ENCODE measurements at places on chromosomes 5 and 9.

- peak; percentile 73 for DNase-seq
These were observed 379.7 kb downstream of the PSAT1 start for GRCh38 chr9:78676623-78677022.

DNA sequence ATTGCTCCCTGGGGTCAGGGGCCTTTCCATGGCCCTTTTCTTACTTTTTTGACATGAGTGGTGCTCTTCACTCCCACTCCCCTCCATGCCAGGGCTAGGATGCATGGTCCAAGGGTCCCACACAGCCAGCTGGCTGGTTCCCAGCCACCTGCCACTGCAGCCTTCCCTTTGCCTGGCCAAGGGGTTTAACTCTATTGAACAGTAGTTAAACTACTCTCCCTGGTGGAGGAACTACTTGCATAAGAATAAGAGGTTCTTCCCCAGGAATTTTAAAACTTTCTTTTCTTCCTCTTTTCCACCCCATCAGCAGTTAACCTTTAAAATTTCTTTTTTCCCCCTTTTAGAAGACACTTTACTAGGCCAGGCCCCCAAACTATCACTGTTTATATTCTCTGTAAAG, 1532.8 kb upstream of the ACO1 start:
- DNase-seq = no peak

GRCh38 chr5:33423018-33423630, 17.6 kb upstream of the TARS1 start:
- DNase-seq = no peak

DNA sequence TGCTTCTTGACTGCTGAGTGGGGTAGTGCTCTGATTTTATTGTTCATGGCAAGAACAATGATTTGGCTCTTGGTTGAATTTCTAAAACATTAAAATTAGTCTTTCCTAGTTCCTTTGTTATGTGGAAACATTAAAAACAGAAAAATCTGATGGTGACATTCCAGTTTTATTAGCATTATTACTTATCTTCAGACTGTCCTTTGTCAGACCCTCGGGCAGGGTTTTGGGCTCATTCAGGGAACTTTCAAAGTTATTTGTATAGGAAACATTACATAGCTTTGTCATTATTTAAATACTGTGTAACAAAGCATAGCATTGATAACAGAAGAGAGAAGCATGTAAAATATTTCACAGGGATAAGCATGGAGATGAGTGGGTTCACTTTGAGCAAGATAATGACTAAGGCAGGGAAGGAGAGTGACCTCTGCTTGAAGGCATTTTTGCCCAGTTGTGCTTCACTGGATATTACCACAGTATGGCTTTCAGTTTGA, 119.9 kb downstream of the KDM4C start:
- DNase-seq = peak; percentile 21

GRCh38 chr5:153520952-153521351, 30.5 kb downstream of the GRIA1 start:
- DNase-seq = no peak

DNA sequence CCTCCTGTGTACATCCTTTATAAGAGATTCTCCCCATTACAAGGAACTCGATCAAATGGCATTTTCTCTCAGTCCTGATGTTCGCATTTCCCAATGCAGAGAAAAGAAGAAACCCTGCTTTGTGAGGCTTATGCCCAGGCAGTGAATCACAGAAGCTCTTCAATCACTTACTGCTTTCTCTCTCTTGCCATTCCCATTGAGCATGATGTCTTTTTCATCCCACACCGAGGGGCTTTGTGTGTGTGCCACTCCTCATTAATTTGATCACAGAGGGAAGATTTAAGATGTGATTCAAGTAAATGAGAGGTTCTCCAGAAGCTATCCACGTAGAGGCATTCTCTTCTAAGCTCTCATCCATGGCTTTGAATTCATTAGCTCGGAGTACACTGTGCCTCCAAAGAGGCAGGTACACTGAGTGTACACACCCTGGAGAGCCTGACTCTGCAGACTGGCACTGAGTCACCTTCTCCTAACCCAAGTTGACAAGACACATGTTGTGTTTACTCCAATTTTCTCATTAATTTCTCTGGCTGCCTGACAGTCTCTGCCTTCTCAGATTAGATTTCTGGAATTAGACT, 45.4 kb downstream of the MFAP3 start:
- DNase-seq = no peak

DNA sequence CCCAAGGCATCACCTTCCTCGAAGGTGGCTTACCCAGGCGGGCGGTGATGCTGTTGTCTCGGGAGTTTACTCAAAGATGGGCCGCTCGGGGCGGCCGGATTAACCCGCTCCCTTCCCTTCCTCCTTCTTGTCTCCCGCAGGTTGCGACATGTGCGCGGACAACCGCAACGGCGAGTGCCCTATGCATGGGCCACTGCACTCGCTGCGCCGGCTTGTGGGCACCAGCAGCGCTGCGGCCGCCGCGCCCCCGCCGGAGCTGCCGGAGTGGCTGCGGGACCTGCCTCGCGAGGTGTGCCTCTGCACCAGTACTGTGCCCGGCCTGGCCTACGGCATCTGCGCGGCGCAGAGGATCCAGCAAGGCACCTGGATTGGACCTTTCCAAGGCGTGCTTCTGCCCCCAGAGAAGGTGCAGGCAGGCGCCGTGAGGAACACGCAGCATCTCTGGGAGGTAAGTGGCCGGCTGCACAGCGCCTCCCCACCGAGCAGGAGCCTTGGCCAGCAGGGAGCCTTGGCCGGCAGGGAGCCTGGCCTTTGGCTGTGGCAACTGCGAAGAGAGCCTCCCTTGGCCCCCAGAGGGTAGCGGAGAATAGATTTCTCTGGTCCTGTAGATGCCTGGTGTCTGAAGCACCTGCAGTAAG, 10.6 kb downstream of the PRDM6 start:
- DNase-seq = no peak

DNA sequence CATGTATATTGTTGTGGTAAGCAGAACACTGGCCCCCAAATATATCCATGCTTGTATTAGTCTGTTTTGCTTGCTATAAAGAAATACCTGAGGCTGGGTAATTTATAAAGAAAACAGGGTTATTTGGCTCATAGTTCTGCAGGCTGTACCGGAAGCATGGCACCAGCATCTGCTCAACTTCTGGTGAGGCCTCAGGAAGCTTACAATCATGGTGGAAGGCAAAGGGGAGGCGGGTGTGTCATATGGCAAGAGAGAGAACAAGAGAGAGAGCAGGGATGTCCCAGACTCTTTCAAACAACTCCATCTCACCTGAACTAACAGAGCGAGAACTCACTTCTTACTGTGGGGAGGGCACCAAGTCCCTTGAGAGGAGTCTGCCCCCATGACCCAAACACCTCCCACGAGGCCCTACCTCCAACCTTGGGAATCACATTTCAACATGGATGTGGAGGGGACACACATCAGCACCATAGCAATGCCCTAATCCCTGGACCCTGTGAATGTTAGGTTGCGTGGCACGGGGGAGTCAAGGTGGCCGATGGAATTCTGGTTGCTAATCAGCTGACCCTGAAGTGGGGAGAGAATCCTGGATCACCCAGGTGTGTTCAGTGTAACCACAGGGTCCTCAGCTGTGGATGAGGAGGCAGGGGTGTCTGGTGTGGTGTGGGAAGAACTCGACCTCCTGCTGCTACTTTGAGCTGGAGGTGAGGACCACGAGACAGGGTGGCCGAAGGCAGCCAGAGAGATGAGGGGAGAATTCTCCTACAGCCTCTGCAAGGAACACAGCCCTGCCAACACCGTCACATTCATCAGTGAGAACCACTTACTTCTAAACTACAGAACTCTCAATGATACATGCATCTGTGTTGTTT, 172.8 kb downstream of the AUH start:
- DNase-seq = no peak

DNA sequence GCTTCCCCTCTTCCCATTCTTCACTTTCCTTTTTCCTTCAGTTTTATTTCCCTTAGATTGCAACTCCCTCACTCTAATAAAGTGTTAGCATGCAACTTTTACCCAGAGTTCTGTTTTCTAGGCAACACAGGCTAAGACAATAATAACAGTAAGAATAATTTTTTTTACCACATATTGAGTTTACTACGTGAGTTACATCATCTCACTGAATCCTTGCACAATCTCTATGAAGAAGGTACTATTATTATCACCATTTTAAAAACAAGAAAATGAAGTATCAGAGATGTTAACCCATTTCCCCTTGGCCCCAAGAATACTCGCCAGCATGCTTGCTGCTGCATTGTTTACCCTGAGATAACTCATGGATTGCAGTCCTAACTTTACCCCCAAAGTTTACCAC, 53.7 kb upstream of the SMIM32 start:
- no peak for DNase-seq

DNA sequence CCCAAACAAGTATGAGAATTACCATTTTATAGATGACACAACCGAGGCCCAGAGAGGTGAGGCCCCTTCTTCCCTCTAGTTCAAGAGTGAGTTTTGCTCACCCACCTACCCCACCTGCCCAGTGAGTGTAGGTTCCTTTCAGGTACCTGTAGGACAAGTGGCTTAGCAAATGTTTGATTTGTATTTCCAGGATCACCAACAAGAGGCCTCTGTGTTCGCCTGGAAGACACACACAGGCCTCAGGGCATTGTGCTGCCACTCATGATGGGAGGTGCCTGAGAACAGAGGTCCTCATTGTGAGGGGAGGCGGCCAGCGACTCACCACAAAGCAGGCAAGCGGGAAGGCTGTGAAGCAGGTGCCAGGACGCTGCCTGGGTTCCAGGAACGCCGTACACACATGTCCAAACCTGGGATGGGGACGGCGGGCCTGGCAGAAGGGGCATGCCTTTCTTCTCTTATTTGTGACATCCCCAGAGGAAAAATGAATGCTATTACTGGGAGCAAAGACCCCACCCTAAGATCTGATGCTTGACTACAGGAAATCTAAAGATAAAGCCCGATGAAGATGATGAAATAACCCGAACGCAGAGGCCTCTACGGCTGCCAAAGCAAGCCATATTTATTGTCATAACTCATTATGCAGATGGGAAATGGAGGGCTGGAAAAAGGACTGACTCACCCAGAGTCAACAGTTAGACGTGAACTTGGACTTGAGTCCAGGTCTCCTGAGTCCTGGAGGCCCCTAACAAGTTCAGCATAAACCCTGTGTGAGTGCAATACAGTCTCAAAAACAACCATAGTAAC, 60.2 kb upstream of the SLC25A51 start:
- DNase-seq = peak; percentile 81

GRCh38 chr5:175745210-175745609, 87.3 kb downstream of the HRH2 start:
- DNase-seq = no peak

DNA sequence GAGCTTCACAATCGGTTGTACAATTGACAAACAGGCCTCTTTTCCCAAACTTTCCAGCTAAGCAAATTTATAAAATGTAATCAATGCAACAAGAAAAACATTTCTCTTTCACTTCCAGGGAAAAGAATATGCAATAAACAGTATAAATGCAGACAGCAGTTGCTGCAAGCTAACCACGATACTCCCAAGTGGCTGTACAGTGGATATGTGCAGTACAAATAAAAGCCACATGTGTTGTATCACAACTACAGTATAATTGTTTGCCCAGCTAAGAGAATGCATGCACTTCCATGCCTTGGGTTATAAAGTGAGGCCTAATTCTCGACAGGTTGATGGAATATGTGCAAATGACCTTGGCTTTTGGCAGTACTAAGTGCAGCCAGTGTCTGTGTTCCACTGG, 16.7 kb upstream of the PDCL start:
- no peak for DNase-seq

DNA sequence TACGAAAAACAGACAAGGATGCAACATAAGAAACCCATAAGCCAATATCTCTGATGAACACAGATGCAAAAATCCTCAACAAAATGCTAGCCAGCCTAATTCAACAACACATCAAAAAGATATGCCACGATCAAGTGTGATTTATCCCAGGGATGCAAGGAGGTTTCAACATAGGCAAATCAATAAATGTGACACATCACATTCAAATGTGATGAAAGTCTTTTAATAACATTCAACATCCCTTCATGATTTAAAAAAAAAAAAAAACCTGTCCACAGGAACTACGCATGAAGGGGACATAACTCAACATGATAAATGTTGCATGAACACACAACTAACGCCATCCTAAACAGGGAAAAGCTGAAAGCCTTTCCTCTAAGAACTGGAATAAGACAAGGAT, 102.2 kb downstream of the PLPP1 start:
- no peak for DNase-seq

GRCh38 chr5:149485655-149486615, 65.3 kb downstream of the CSNK1A1 start:
- DNase-seq = peak; percentile 100

DNA sequence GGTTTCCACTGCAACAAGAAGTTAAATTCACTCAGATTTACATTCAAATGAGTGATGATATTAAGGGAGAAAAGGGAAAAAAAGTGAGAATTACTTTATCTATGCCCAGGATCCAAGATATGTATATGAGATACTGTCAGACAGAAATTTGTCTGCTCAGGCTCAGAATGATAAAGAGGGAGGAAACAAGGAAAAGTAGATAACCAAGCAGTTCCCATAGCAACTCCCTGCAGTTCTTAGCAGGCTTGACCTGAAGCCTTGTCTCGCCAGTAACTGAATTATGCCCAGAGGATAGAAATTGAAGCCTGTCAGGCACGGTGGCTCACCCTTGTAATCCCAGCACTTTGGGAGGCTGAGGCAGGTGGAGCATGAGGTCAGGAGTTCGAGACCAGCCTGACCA, 304.4 kb downstream of the TLE1 start:
- DNase-seq = no peak

- DNase-seq = no peak
These were observed 71.3 kb downstream of the GLIS3 start for GRCh38 chr9:4228606-4229005.

- DNase-seq = no peak
These were observed 989.8 kb downstream of the TLE4 start for GRCh38 chr9:80561526-80561925.

GRCh38 chr9:77750981-77751340, 102.8 kb upstream of the GNA14 start:
- DNase-seq = no peak

DNA sequence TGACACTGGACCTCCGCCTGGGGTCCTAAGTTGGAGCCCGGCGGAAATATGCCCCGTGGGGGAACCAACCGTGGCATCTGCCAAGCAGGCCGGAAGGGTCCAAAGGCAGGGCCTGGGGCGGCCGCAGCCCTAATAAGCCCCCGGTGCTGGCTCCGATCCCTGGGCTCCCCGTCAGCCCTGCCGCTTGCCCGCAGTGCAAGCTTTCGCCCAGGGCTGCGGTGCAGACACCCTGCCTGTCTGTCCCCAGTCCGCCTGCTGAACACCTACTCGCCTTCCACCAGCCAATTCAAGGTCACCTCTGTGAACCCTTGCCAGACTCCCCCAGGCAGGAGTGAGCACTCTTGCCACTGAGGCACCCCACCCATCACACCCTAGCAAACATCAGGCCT, 502 bp upstream of the PTGR1 start:
- no peak for DNase-seq

- DNase-seq = no peak
These were observed 12.5 kb upstream of the FCHO2 start for GRCh38 chr5:72943307-72943706.

All from GM04503 (cell line).